Heart left ventricle (tissue), 16 donors: ENCODE measurements at places on chromosomes 11 and 22.

DNA sequence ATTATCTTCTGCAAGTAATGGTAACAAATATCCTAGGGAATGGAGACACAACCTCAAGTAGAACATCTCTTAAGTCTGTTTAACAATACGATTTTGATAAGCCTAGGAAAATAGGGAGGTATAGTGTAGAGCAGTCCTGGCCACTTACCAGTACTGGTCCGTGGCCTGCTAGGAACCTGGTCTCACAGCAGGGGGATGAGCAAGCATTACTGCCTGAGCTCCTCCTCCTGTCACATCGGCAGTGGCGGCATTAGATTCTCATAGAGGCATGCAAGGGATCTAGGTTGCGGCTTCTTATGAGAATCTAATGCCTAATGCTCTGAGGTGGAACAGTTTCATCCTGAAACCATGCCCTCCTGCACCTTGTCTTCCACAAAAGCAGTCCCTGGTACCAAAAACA, 4.4 kb downstream of the OR51V1 start:
- no peak for DNase-seq

DNA sequence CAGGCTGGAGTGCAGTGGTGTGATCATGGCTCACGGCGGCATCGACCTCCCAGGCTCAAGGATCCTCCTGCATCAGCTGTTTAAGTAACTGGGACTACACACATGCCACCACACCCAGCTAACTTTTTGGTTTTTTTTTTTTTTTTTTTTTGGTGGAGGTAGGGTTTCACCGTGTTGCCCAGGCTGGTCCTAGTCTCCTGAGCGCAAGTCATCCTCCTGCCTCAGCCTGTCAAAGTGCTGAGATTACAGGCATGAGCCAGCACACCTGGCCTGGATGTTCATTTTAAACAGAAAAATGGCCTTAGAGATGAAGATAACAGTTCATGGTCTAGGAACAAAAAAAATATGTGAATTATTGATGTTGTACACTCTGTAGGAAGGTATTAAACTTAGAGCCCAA, 13.6 kb upstream of the SLC25A18 start:
- no peak for DNase-seq

DNA sequence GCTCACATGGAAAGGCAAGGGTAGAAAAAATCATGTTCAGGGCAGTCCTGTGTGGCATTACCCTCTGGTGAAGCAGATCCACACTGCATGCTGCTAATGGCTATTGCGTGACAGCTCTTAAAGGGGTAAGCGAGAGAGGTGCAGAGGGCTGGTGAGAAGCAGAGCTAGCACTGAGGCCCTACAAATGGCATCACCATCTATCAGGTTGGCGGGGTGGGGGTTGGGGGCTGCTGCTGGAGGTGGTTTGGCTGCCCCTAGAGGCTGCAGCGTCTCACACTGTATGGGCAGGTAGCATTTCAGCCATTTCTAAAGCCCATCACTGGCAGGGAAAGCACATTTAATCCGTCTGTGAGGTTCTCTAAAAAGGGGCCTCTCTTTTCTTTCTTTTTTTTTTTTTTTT, 16.9 kb upstream of the TMA7B start:
- no peak for DNase-seq

DNA sequence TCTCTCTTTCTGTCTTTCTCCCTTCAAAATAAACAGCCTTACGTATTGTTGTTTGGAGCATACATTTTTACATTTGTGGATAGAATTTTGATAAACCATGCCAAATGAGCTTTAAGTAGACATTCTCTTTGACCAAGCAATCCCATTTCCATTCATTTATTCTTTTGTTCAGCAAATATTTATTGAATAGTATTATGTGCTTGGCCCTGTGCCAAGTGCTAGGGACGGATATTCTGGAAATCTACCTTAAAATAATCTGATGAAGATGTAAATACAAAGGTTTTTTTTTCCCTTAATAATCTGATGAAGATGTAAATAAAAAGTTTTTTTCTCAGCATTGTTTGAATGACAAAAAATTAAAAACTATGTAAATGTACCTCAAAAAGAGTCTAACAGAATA, 2.1 kb downstream of the OLFML1 start:
- no peak for DNase-seq

- DNase-seq = peak; percentile 43
Measured at GRCh38 chr11:64086258-64087123, 50.8 kb downstream of the FLRT1 start.

- DNase-seq = peak; percentile 61
Measured at GRCh38 chr22:27797520-27798391, 3.8 kb downstream of the MN1 start.

- DNase-seq = no peak
Measured at GRCh38 chr11:70306586-70307033, 36.1 kb downstream of the PPFIA1 start.

- DNase-seq = no peak
Measured at GRCh38 chr11:67349457-67349856, 3.9 kb downstream of the POLD4 start.

GRCh38 chr11:83241291-83241946, 44.7 kb downstream of the CCDC90B start:
- no peak for DNase-seq

DNA sequence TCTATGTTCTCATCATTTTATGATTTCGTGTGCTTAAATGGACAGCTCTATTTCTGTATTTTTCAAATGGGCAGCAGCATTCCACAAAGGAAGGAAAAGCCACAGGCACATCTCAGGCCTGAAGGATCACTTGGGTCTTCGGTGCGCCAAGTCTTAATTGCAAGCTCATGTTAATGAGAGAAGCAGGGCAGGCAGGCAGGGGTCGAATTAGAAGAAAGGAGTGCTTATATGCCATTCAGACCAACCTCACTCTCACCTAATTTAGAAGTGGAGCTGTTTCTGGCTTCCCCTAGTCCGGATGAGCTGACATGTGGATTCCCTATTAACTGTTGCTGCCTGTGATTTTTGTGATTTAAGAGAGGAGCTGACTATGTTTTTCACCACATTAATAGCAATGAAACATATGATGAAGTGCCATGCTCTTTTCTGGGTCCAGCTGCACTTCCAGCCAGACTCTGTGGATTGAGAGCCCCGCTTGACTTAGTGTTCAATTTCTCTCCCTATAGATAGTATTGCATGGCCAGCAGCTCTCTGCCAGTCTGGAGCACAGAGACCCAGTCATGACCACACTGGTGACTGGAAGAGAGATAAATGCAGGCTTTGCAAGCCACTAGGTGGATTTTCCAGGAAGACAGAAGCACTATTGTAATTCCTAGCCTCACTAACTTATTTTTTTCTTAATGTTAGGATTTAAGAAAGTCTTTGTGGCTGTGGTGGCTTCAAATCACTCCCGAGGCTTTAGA, 373.9 kb upstream of the FAT3 start:
- DNase-seq = no peak

DNA sequence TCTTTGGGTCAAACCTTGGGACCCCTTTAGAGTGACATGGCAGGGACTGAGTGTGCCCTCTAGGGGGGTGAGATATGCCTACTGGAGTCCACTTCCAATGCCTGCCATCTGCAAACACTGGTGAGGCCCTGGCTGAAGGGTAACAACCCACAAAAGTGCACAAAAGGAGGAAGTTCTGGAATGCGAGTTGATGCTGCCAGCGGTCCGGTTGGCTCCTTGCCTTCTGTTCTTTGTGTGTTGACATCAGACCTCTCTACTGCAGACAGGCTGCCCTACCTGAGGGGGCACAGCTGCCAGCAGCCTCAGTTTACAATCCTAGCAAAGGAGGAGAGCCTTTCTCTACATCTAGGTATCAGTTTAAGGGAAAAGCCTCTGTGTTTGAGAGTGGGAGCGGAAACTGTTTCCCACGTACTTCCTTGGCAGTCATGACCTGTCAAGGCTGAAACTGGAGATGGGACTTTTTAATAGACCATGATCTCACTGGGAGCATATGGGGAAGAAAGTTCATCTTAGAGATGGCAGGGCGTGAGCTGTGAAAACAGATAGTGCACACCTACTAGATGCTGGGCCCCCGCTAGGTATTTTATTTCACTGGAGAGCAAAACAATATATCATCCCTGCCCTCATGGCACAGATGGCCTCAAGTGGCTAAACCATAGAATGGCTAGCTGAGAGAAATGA, 27.2 kb downstream of the BMAL1 start:
- DNase-seq = no peak

GRCh38 chr11:115334932-115335788, 169.1 kb downstream of the CADM1 start:
- DNase-seq = no peak

GRCh38 chr11:15730263-15730994, 615.7 kb downstream of the INSC start:
- no peak for DNase-seq

GRCh38 chr11:115493488-115493887, 10.7 kb downstream of the CADM1 start:
- DNase-seq = no peak

GRCh38 chr11:72779495-72780128, 14.2 kb downstream of the STARD10 start:
- DNase-seq = no peak

GRCh38 chr11:123151796-123152195, 43.3 kb downstream of the CLMP start:
- DNase-seq = no peak

DNA sequence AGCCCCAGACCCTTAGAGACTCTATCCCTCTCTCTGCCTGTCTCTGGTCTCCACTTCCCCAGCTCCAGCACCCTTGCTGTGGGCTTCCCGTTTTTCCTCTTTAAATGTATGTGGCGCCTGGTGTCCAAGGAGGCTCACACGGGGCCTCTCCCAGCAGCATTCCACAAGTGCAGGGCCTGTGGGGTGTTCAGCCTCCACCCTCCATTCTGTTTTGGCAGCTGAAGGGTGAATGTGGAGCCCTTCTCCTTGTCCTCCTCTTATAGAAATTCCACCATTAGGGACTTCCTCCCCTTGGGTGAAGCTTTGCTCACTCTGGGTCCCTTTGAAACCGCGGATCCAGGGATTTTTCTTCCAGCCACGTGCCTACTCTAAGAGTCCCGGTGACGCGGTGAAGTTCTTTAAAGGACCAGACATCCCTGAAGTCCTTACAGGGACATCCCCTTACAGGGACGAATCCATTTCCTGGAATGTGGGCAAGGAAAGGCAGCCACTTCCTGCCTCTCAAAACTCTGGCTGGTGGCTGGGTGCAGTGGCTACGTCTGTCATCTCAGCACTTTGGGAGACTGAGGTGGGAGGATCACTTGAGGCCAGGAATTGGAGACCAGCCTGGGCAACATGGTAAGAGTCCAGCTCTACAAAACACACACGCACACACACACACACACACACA, 1.6 kb upstream of the TSPAN18 start:
- no peak for DNase-seq

GRCh38 chr11:86675017-86675416, 2.6 kb upstream of the ME3 start:
- no peak for DNase-seq

DNA sequence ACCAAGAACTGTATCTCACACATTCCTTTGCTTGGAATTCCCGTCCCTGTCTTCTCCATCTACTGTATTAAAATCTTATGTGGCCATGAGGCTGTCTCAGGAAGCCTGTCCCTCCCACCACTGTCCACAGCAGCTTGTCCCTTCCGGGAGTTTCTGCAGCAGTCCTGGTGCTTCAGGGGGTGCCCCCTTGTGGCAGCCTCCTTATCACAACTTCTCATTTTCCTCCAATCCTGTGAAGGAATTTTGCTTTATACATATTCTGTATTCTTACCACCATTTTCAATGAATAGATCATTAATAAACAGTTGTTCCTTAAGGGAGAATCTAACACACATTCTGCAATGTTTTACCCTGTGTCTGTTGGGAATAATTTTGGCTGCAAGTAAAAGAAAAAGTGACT, 220.4 kb upstream of the RAG2 start:
- DNase-seq = no peak

GRCh38 chr11:37632748-37633147, 1034.7 kb upstream of the RAG2 start:
- no peak for DNase-seq

- DNase-seq = no peak
Measured at GRCh38 chr11:17599460-17599925, 52.4 kb downstream of the OTOG start.

DNA sequence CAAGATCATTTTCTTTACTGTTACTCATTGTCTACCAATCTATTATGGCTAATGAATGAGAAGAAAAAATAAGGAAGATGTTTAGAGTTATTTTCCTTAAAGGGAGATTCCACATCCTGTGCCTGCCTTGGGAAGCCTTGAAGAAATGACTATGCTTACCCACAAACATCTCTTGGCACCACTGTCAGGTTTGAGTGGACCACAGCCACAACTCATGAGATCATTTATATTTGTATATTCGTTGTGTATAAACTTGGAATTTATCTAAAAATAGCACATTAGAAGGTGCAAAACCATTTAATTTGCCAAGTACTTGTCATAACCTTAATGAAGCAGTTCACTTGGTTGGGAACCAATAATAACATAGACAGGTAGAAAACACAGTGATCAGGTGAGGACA, 740.8 kb downstream of the DLG2 start:
- peak; percentile 8 for DNase-seq

GRCh38 chr11:11270236-11270775, 82.7 kb downstream of the CSNK2A3 start:
- no peak for DNase-seq

- no peak for DNase-seq
Measured at GRCh38 chr11:46520971-46521745, 72.7 kb downstream of the AMBRA1 start.

- peak; percentile 67 for DNase-seq
Measured at GRCh38 chr11:1877211-1878136, 14.2 kb downstream of the PRR33 start.

GRCh38 chr22:48874956-48875355, 952.7 kb downstream of the BRD1 start:
- DNase-seq = no peak

- DNase-seq = no peak
Measured at GRCh38 chr11:122253589-122254231, 137.7 kb upstream of the BLID start.
